CD4-positive, alpha-beta T cell treated with Interleukin-15 for 1 hour (primary cell): ENCODE measurements at places on chromosomes 16 and 17.

DNA sequence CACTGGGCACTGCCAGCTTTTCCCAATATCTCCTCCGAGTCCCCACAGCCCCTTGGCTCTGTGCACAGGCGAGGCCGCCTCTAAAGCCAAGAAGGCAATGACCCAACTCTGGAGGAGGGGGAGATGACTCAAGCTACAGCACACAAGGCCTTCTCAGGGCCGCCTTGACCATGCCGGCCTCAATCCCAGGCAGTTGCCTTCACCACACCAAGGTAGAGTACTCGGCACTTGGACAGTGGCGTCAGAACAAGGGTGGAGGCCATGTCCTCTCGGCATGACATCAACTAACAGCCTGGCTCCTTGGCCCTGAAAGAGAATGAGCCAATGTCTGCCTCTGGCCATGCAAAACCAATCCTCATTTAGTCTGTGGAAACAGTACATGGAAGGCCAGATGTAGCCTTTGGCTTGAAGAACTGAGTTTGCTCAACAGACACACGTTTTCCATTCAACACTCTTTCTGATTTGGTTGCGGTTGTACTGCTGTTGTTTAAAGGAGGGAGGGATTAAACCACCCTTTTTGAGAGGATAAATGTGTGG, 139.6 kb downstream of the XYLT1 start:
- no peak for DNase-seq

DNA sequence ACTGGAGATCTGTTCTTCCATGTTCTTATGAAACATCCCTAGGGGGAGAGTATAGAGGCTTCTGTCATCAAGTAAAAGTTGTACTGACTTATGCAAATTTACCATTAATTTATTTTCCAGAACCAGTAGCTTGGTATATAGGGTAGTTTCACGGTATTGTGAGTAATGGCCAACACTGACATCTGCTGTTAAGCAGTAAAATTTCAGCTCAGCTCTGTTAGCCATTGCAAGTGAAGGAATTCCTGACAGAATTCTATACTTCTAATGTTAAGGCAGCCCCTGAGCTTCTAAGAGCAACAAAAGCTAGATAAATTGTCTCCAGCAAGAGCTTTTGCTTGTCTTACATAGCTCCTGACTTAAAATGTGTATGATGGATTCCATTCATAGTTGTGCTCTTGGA, 613.5 kb upstream of the C16orf82 start:
- no peak for DNase-seq

- no peak for DNase-seq
Observed at GRCh38 chr16:70523743-70524398, at the start of gene SF3B3. SF3B3 (plus strand) TSS chr16:70523816; CDS start chr16:70526657, 2,841 bp downstream.

DNA sequence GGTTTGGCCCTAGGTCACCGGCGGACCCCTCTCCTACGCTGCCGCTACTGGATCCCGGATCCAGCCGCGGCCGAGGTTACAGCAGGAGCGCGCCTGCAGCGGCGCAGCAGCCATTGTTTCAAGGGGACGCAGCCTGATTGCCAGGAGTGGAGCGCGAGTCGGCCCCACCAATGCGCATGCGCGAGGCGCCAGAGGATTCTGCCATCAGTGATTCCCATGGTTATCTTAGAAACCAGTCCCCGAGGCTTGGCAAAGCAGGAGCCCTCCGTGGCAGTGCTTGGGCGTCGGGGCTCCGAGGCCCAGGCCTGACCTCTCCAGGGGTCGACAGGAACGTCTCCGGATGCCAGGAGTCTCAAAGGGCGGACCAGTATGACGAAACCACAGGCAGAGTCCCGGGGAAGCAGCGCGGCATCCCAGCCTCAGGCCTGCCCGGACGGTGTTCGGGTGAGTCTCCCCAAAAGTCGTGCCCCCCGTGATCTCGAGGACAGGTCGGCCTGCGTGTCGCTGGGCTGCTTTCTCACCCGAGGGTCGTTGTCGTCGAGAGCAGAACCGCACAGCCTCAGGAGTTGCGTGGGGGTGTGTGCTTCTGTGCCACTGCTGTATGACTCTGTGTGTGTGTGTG, 608.5 kb downstream of the KCNJ18 start:
- DNase-seq: no peak

- no peak for DNase-seq
Observed at GRCh38 chr17:40633871-40634270, 13.7 kb downstream of the SMARCE1 start.

DNA sequence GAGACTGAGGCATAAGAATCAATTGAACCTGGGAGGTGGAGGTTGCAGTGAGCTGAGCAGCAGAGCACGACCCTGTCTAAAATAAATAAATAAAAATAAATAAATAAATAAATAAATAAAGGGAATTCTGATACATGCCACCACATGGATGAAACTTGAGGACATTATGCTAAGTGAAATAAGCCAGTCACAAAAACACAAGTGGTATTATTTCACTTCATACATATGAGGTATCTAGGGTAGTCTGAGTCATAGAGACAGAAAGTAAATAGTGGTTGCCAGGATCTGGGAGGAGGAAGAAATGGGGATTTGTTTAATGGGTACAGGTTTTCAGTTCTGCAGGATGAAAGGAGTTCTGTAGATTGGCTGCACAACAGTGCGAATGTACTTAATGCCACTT, 16.3 kb downstream of the PIPOX start:
- DNase-seq: no peak

- peak; percentile 78 for DNase-seq
Observed at GRCh38 chr17:40559954-40560591, 5.2 kb downstream of the CCR7 start.

- no peak for DNase-seq
Observed at GRCh38 chr17:59377410-59377809, 46.0 kb downstream of the YPEL2 start.

DNA sequence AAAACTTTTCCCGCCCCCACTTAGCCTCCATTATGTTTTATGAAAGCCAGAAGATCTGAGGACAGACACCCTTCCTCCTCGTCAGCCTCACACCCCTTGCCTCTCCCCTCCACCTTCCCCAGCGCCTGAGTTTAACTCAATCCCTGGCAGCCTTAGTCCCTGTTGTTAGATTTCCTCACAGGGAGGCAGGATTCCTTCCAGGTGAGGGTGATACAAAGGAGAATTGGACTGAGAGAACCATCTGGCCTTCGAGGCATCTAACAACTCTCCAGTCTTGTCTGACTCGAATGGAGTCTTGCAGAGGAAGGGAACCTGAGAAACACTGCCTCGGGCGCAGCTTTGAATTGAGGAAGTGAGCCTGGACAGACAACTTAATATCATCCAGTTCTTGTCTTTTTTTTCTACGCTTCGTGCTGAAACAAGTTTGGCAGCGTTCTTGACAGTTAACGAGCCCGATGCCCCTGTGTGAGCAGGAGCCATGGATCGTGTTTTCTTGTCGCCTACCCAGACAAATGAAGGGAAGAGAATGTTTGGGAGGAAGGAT, 1.3 kb upstream of the ZNF768 start:
- peak; percentile 51 for DNase-seq

DNA sequence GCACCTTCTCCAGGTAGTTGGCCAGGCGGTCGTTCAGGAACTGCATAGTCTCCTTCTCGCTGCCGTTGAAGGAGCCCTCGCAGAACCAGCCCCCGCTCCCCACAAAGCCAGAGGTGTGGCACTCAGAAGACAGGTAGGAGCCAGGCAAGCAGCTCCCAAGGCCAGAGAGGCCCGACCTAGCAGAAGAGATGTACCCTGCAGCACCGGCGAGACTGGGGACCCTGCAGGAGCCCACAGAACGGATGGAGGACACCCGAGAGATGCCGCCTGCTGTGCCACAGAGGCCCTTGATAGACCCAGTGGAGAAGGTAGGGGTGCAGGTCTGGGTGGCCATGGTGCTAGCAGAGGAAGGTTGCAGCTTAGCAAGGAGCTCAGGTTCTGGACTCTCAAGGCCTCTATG, at the start of gene KRT36:
Gene KRT36, minus strand, starts transcription at position 380 of the 400 bp plus-strand sequence. Its CDS starts 46 bp downstream, at position 334.
- DNase-seq: no peak

- DNase-seq: no peak
Observed at GRCh38 chr16:75289189-75289588, 37.8 kb upstream of the BCAR1 start.

GRCh38 chr17:17019891-17020456, 22.3 kb upstream of the MPRIP start:
- DNase-seq: no peak

- DNase-seq: no peak
Observed at GRCh38 chr17:61809816-61810392, 53.4 kb downstream of the BRIP1 start.

DNA sequence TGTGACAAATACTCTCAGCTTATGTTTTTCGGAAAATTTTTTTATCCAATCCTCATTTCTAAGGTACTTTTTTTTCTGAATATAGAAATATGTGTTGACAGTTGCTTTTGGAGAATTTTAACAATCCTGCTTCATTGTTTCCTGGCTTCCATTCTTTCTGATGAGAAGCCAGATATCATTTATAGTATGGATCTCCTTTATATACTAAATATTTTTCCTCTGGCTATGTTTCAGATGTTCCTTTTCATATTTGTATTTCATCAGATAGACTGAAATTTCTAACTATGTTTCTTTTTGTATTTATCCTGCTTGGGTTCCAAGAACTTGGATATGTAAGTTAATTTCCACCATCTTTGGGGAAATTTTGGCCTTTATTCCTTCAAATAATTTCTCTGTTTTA, 138.9 kb upstream of the CDH11 start:
- no peak for DNase-seq

DNA sequence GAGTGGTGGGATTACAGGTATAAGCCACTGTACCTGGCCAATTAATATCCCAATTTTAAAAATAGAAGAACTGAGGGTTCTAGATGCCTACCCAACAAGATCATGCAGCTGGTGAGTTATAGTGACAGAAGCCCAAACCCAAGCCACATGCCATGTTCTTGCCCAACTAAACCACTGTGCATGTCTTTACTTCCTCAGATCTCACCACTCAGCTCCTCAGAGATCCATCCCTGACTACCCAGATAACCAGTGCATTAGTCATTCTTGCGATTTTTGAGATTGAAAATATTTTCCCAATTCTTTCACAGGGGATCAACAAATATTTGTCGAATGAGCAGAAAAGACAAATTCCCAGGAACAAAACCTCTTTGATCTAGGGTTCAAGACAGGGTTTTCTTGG, 303.1 kb downstream of the CBLN1 start:
- no peak for DNase-seq

- peak; percentile 27 for DNase-seq
Observed at GRCh38 chr16:87560428-87561199, 41.7 kb upstream of the JPH3 start.

GRCh38 chr17:34237458-34237857, 17.6 kb upstream of the CCL2 start:
- DNase-seq: no peak

- no peak for DNase-seq
Observed at GRCh38 chr16:14240219-14240843, 169.2 kb downstream of the MRTFB start.

DNA sequence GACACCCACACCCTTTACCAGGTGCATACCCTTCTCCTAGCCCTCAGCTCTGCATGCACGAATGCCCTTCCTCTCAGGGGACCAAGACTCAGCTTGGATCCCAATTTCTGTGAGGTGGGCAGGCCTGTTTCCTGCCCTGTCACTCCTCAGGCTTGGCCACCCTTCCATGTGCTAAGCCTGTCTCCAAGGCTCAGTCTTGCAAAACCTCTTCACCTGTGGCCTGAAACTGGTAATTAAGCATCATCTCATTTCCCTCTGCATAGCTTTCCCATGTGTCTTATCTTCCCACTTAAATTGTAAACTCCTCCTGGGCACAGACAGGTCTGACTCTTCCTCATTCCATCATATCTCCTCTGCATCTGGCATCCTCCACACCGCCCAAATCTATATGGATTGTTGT, 31.0 kb upstream of the SMPD3 start:
- no peak for DNase-seq

GRCh38 chr17:73311428-73311780, 397 bp downstream of the CDC42EP4 start:
- no peak for DNase-seq

DNA sequence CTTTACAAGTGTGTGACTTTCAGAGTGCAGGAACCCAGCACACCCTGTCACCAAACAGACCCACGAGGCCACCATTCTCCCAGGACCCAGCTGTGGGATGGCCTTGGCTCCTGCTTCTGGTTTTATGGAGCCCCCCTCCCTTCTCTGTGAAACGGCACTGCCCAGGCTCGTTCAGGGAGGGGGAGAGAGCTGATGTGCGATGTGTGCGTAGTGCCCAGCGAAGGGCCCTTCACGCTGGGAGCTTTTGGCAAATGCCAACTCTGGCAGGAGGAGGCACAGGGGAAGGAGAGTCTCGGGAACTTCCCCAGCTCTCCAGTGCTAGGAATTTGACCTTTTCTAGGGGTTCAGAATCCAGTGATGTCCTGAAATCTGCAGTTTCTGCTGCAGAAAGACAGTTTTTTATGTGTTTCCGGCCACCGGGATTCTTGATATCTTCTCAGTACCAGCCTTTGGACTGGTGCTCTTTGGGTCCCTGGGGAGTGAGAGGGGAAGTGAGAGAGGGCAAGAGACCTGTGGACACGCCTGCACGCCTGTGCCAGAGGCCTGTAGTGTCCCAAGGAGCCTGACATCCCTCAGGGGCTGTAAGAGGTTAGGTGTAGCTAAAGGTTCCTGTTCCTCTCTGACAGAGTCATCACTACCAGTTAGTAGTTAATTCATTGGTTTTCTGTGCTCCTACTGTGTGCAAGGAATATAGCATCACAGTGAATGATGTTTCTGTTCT, 45.1 kb downstream of the CMIP start:
- no peak for DNase-seq

GRCh38 chr17:55236316-55236715, 28.4 kb upstream of the HLF start:
- no peak for DNase-seq

- no peak for DNase-seq
Observed at GRCh38 chr17:19978209-19978802, 678 bp upstream of the AKAP10 start.

DNA sequence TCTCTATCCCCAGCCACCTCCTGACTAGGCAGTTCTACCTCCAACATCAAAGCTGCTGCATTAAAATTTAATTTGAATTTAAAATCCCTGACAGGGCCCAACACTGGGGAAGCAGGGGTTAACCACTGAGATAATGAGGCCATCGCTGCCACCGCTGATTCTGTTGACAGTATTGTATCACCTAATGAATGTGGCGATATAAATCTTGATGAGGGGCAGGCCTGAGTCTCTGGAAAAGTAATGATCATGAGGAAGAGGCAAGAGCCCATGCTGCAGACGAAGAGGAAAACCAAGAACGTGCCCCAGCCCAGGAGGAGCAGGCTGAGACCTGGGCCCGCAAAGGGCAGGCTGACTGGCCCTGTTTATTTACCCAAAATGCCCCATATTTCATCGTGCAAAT, 251.4 kb upstream of the ZFHX3 start:
- no peak for DNase-seq

- no peak for DNase-seq
Observed at GRCh38 chr17:19569785-19570543, 36.3 kb downstream of the SLC47A1 start.

DNA sequence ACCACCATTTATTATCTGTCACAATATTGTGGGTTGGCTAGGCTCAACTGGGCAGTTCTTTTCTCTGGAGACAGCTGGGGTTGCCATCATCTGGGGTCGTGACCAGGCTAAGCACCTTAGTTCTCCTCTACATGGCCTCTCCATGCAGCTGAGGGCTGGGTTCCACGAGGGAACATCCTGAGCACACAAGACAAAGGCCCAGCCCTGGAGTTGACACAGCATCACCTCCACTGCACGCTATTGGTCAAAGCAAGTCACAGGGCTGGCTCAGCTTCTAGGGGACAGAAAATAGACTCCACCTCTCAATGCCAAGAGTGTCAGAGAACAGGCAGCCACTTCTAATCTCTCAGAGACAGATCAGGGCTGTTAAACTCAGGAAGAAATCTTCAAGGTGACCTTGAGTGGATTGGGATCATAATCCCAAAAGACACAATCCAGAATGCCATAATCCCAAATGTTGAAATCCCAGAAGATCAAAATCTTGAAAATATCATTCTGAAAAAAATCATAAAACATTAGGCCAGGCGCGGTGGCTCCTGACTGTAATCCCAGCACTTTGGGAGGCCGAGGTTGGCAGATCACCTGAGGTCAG, 13.0 kb upstream of the USP10 start:
- no peak for DNase-seq
